ENCODE measurements at places on chromosomes 12 and 14. TPM values are rescaled to one million over a fixed set of nuclear protein-coding genes. Genes with fewer than 3 reads are reported as not detected.

- H3K4me1 ChIP-seq, result peaks cover 3% of the 10 kb centered on the region
- DNase-seq, result no peak
- no peak overlapping the region for H3K4me3 ChIP-seq
- no peak overlapping the region for H3K27ac ChIP-seq
- no peaks in the 10 kb centered on the region for H3K27me3 ChIP-seq
Observed at GRCh38 chr12:50927356-50927755, 25.0 kb upstream of the HIGD1C start.

- H3K4me1 ChIP-seq, result peaks cover 19% of the 10 kb centered on the region
- H3K27me3 ChIP-seq, result no peaks in the 10 kb centered on the region
- H3K4me3 ChIP-seq, result peak overlapping the region; percentile 8
- peak overlapping the region; percentile 66 for H3K27ac ChIP-seq
Observed at GRCh38 chr12:6084261-6084968, 40.1 kb downstream of the VWF start.

DNA sequence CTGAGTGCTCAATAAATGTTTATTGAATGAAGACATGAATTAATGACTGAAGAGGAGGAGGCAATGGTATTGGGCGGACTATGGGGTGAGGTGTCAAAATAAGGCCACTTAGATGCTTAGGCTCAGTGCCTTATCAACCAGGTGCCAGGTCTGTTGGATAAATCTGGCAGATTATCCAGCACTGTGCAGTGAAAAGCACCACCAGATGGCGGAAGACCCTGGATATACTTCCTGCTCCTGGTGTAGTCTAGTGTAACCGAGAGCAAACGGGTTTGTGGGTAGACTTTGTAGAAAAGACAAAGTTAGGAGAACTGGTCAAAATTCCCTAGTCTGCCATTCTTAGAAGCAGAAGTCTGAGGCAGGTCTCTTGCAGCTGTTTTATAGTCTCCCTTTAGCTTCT is 306.3 kb downstream of the ATP23 start:
- H3K27me3 ChIP-seq, result no peaks in the 10 kb centered on the region
- H3K36me3 ChIP-seq, result no peaks in the 10 kb centered on the region
- H3K4me3 ChIP-seq, result no peak overlapping the region
- peak; percentile 7 for DNase-seq
- no peak overlapping the region for H3K27ac ChIP-seq

DNA sequence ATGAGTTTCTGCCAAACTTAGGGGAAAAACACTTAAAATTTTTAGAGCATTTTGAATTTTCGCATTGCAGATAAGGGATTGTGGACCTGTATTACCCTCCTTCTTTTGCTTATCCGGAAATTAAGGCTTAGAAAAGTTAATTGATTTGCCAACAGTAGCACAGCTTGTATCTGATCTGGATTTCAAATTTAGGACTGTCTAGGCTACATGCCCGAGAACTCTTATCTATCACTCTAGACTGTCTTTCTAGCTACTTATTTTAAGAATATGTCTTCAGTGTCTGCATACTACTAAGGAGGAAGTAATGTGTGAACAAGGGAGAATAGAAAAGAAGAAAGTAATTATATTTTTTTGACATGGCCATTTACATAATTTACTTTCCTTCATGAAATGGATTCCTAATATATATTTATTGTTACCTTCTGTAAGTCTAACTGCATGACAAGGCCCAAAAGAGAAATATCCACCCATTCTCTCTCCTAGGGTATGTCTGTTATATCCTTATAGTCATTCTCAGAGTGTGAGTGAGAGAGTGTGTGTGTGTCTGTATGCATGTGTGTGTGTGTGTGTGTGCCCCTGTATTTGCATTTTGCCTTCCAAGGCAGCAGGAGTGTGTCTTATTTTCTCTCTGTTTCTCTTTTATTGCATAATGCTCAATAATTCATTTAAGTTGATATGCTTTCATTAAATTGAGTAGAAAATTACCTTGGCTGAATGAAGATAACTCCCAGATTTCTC is 132.1 kb downstream of the SLC5A8 start:
- no peak for DNase-seq
- H3K36me3 ChIP-seq, result no peaks in the 10 kb centered on the region
- H3K4me1 ChIP-seq, result no peaks in the 10 kb centered on the region
- H3K27ac ChIP-seq, result no peak overlapping the region
- no peaks in the 10 kb centered on the region for H3K27me3 ChIP-seq

- H3K27me3 ChIP-seq, result no peaks in the 10 kb centered on the region
- DNase-seq, result no peak
Observed at GRCh38 chr12:117370588-117370987, 9.2 kb upstream of the NOS1 start.

GRCh38 chr14:20492486-20492885 is 12.9 kb upstream of the RNASE10 start:
- DNase-seq, result no peak
- H3K27me3 ChIP-seq, result no peaks in the 10 kb centered on the region
- no peaks in the 10 kb centered on the region for H3K36me3 ChIP-seq
- H3K4me1 ChIP-seq, result no peaks in the 10 kb centered on the region
- no peak overlapping the region for H3K27ac ChIP-seq

DNA sequence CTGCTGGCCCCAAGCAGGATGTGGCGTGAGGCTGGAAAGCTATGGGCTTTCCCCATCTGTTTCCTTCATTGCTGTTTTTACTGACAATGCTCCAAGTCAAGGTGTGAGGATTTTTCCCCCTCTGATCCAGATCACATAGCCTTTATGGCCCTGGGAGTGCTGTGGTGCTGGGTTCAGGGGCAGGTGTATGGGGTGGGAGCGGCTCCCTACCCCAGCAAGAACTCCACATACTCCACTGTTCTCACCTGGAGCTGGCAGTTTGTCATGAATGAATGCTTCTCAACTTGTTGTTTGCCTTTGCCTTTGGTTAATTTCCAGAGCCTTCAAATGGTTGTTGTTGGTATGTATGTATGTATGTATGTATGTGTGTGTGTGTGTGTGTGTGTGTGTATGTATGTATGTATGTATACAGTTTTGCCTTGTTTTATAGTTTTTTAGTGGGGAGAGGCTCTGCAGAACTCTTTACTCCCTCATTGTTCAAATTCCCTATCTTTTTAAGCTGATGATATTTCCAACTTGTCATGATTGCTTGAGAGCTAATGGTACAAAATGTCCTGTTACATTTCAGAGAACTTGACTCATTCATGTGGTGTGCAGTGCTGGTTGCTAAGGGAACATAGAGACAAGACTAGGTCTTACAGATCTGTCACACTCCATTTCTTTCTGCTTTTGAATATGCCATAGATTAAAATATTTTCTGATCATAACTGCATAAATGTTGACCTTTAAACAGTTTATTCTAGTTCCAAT is 36.6 kb upstream of the ASPG start:
- no peak overlapping the region for H3K27ac ChIP-seq
- no peaks in the 10 kb centered on the region for H3K36me3 ChIP-seq

DNA sequence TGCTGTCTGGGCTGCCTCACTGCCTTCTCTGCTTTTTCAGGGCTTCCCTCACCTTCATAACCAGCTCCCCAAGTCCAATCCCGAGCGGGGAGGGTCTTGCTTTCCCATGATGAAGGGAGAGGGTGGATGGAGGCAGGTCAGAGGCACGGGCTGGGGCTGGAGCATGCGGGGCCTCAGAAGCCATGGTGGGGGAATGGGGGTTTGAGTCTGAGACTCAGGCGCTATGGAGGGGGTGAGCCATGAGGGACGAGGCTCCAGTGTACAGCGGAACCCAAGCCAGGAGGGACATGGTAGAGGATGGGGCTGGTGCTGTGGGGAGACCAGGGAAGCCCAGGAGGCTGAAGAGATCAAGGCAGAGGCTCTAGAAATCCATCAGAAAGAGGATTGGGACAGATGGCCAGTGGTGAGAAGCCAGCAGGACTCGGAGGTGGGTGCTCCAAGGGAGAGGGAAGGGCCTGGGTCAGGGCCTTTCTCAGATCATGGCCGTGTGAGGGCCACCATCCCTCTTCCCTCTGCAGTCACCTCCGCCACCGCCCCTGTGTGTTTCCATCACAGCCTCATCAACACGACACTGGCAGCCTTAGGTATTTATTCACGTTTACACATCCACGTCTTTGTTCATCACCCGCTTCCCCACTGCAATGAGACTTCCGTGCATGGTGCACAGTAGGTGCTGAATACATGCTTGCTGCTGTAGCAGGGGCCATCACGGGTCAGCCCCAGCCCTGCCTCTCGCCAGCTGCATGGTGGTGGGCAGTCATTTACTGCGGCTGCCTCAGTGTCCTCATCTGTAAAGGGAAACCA is 144.7 kb downstream of the ADGRD1 start:
- H3K36me3 ChIP-seq, result no peaks in the 10 kb centered on the region
- no peak for DNase-seq
- H3K27me3 ChIP-seq, result no peaks in the 10 kb centered on the region
- H3K4me3 ChIP-seq, result no peak overlapping the region
- H3K27ac ChIP-seq, result no peak overlapping the region
- no peaks in the 10 kb centered on the region for H3K4me1 ChIP-seq

The ARHGEF25 gene
- total RNA-seq, result 6.4 TPM
